ENCODE measurements at places on chromosomes 1 and 21. TPM values are rescaled to one million over a fixed set of nuclear protein-coding genes. Genes with fewer than 3 reads are reported as not detected.

The SHISAL2A gene
- 0.56 TPM for total RNA-seq

DNA sequence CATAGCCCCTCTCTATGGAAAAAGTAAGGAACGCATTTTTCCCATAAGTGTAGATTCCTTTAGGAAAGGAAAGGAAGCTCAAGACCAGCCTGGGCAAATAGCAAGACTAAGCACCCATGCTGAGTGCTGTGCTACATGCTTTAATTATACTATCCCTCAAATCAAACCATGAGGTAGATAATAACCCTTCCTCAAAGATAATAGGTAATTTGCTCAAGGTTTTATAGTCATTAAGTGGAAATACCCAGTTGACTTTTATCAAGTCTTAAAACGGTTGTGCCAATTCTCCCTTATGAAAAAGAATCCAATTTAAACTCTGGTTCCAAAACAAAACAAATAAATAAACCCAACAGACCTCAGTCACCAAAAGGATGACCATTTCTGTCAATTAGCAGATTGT is 3.4 kb downstream of the KIAA0319L start:
- H3K27ac ChIP-seq, result no peak overlapping the region
- no peak overlapping the region for H3K4me3 ChIP-seq
- peaks cover 5% of the 10 kb centered on the region for H3K36me3 ChIP-seq
- H3K27me3 ChIP-seq, result no peaks in the 10 kb centered on the region

- H3K4me1 ChIP-seq, result no peaks in the 10 kb centered on the region
- no peak overlapping the region for H3K27ac ChIP-seq
- H3K27me3 ChIP-seq, result no peaks in the 10 kb centered on the region
- H3K36me3 ChIP-seq, result no peaks in the 10 kb centered on the region
Observed at GRCh38 chr21:14889080-14889810, 175.6 kb downstream of the NRIP1 start.

The GPR25 gene
- not detected for total RNA-seq

GRCh38 chr1:208071435-208072031 is 160.6 kb upstream of the CD34 start:
- no peak for DNase-seq
- 0 out of 2 replicates have a peak, but pooled peaks cover 3% of the 10 kb centered on the region for H3K27me3 ChIP-seq
- H3K27ac ChIP-seq, result no peak overlapping the region
- H3K4me1 ChIP-seq, result no peaks in the 10 kb centered on the region
- no peaks in the 10 kb centered on the region for H3K36me3 ChIP-seq

- no peaks in the 10 kb centered on the region for H3K36me3 ChIP-seq
- no peaks in the 10 kb centered on the region for H3K4me1 ChIP-seq
- no peak overlapping the region for H3K27ac ChIP-seq
- no peaks in the 10 kb centered on the region for H3K27me3 ChIP-seq
- no peak for DNase-seq
- no peak overlapping the region for H3K4me3 ChIP-seq
Observed at GRCh38 chr1:23419180-23419579, 5.4 kb downstream of the TCEA3 start.

GRCh38 chr1:168467452-168467851 is 76.3 kb downstream of the XCL2 start:
- peak; percentile 38 for DNase-seq
- peak overlapping the region; percentile 56 for H3K27ac ChIP-seq
- no peak overlapping the region for H3K4me3 ChIP-seq

GRCh38 chr1:66557157-66557556 is 23.2 kb downstream of the SGIP1 start:
- no peaks in the 10 kb centered on the region for H3K4me1 ChIP-seq
- DNase-seq, result no peak
- no peaks in the 10 kb centered on the region for H3K36me3 ChIP-seq
- no peak overlapping the region for H3K27ac ChIP-seq

DNA sequence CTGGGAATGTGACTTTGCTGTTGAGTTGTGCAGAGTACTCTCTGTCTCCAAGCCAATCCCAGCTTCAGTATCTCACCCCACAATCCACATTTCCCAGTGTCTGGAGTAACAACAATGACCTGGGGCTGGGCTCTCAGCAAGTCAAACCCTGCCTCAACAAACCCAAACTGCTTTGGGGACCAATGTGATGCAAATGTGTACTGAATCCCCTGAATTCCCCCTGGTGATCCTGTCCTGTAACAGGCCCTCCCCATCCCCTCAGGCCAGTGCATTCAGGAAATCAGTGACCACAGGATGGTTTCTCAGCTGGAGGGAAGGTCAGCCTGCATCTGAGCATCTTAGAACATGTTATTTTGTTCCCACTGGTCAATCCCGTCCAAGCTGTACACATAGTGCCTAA is 36.7 kb upstream of the HAO2 start:
- no peak overlapping the region for H3K27ac ChIP-seq
- H3K36me3 ChIP-seq, result no peaks in the 10 kb centered on the region
- no peak for DNase-seq
- H3K4me3 ChIP-seq, result no peak overlapping the region
- peaks cover 6% of the 10 kb centered on the region for H3K4me1 ChIP-seq
- H3K27me3 ChIP-seq, result no peaks in the 10 kb centered on the region

DNA sequence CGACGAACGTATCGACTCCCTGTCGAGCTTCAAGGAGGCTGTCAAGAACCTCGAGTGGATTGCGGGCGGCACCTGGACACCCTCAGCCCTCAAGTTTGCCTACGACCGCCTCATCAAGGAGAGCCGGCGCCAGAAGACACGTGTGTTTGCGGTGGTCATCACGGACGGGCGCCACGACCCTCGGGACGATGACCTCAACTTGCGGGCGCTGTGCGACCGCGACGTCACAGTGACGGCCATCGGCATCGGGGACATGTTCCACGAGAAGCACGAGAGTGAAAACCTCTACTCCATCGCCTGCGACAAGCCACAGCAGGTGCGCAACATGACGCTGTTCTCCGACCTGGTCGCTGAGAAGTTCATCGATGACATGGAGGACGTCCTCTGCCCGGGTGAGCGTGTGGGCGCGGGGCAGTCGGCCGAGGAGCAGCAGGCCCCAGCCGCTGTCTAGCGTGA is 28.0 kb downstream of the COL6A2 start:
- no peaks in the 10 kb centered on the region for H3K27me3 ChIP-seq
- no peak for DNase-seq
- H3K4me1 ChIP-seq, result no peaks in the 10 kb centered on the region
- no peak overlapping the region for H3K27ac ChIP-seq

The LCE1B gene
- total RNA-seq, result 0.74 TPM

GRCh38 chr1:78348496-78349284 is 142.1 kb upstream of the PTGFR start:
- H3K27ac ChIP-seq, result no peak overlapping the region
- no peaks in the 10 kb centered on the region for H3K36me3 ChIP-seq
- no peaks in the 10 kb centered on the region for H3K27me3 ChIP-seq

DNA sequence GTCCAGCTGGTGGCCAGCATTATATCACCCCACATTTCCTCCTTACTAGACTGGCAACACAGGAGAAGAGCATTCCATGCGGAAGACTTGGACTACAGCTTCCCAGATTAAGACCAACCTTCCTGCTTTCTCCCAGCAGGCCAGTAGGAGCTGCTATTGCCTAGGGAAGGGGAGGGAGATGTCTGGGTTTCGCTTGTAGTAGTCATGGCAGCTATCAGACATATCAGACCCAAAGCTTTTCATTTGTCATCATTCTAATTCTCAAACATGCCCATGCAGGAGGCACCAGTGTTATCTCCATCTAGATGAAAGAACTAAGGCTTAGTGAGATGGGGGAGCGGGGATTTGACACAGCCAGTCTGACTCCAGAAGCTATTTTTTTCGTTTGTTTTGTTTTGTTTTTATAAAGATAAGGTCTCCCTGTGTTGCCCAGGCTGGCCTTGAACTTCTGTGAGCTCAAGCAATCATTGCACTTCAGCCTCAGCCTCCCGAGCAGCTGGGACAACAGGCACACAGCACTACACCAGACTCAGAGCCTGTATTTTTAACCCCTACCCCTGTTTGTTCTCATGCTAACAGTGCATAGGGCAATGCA is 4.5 kb downstream of the PLA2G2A start:
- H3K27me3 ChIP-seq, result no peaks in the 10 kb centered on the region
- H3K4me1 ChIP-seq, result no peaks in the 10 kb centered on the region
- H3K36me3 ChIP-seq, result no peaks in the 10 kb centered on the region
- no peak for DNase-seq

- H3K4me1 ChIP-seq, result no peaks in the 10 kb centered on the region
- no peak overlapping the region for H3K27ac ChIP-seq
- H3K27me3 ChIP-seq, result no peaks in the 10 kb centered on the region
- DNase-seq, result no peak
- no peaks in the 10 kb centered on the region for H3K36me3 ChIP-seq
- no peak overlapping the region for H3K4me3 ChIP-seq
Observed at GRCh38 chr1:25575191-25575590, 31.8 kb downstream of the LDLRAP1 start.

GRCh38 chr1:167789501-167789900 is 67.7 kb downstream of the MPZL1 start:
- no peaks in the 10 kb centered on the region for H3K4me1 ChIP-seq
- H3K4me3 ChIP-seq, result no peak overlapping the region
- no peak for DNase-seq
- no peaks in the 10 kb centered on the region for H3K27me3 ChIP-seq
- H3K27ac ChIP-seq, result no peak overlapping the region

GRCh38 chr1:43104027-43104763 is 67.9 kb downstream of the EBNA1BP2 start:
- no peak overlapping the region for H3K4me3 ChIP-seq
- no peaks in the 10 kb centered on the region for H3K4me1 ChIP-seq
- H3K27ac ChIP-seq, result no peak overlapping the region
- DNase-seq, result no peak
- no peaks in the 10 kb centered on the region for H3K27me3 ChIP-seq
- H3K36me3 ChIP-seq, result no peaks in the 10 kb centered on the region

GRCh38 chr1:243459059-243459458 is 203.2 kb downstream of the SDCCAG8 start:
- no peaks in the 10 kb centered on the region for H3K27me3 ChIP-seq
- H3K4me1 ChIP-seq, result no peaks in the 10 kb centered on the region
- DNase-seq, result no peak

GRCh38 chr1:39381839-39382238 is 109.6 kb upstream of the BMP8A start:
- H3K27me3 ChIP-seq, result no peaks in the 10 kb centered on the region
- H3K27ac ChIP-seq, result no peak overlapping the region
- no peaks in the 10 kb centered on the region for H3K4me1 ChIP-seq
- H3K36me3 ChIP-seq, result peaks cover 10% of the 10 kb centered on the region

DNA sequence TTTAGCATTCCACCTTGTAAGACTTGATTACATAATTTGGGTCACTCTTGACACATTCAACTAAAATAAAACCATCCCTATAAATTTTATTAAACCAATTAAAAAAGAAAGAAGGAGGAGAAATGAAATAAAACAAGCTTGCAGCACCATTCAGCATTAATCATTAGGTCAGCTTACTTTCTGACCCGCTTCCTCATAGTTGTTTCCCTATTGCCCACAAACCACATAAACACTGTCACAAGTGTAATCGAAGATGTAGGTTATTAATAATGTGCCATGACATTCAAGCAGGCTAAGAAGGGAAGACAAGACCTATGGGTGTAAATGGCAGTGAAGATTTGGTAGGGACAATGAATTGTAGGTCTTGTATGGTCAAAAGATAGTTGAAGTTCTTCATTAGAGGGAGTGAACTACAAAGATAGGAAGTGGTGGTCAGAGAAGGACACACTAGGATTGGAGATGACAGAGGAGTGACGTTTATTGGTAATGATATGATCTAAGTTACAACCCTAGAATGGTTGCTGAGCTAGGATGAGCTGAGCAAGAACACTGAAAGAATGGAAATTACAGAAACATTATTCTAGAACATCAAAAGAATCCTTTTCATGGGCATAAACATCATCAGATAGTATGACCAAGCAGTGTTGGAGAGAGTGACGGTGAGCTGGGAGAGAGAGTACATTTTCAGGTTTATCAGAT is 231.5 kb downstream of the KCNT2 start:
- no peak for DNase-seq

GRCh38 chr1:223524930-223525451 is 131.8 kb downstream of the CCDC185 start:
- 0 out of 2 replicates have a peak, but pooled peaks cover 3% of the 10 kb centered on the region for H3K4me1 ChIP-seq
- H3K4me3 ChIP-seq, result no peak overlapping the region
- H3K27ac ChIP-seq, result no peak overlapping the region

The VCAM1 gene
- total RNA-seq, result 5.9 TPM

GRCh38 chr1:235015291-235015985 is 113.2 kb downstream of the TOMM20 start:
- peaks cover 72% of the 10 kb centered on the region for H3K4me1 ChIP-seq
- peak overlapping the region; percentile 99 for H3K27ac ChIP-seq
- H3K36me3 ChIP-seq, result no peaks in the 10 kb centered on the region
- DNase-seq, result peak; percentile 99

GRCh38 chr1:115665319-115666096 is 23.7 kb downstream of the VANGL1 start:
- H3K4me3 ChIP-seq, result no peak overlapping the region
- no peaks in the 10 kb centered on the region for H3K27me3 ChIP-seq
- H3K4me1 ChIP-seq, result no peaks in the 10 kb centered on the region
- H3K36me3 ChIP-seq, result peaks cover 14% of the 10 kb centered on the region
- no peak for DNase-seq

DNA sequence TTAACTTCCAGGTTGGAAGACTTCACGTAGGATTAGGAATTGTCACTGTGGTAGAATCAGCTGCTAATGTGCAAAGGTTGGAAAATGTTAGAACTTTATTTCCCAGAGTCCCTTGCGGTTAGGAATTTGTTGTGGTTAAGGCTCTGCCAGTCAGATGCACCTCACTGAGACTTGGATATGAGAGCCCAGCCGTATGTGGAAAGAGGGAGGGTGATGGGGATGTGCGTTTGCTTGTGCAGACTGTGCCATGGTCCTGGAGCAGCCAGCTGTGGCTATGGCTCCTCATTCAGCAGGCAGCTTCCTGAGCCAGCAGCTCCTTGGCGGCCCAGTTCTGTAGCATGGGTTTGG is 12.5 kb downstream of the S100A10 start:
- no peak overlapping the region for H3K27ac ChIP-seq
- no peaks in the 10 kb centered on the region for H3K36me3 ChIP-seq
- peaks cover 15% of the 10 kb centered on the region for H3K4me1 ChIP-seq
- no peak overlapping the region for H3K4me3 ChIP-seq
- no peak for DNase-seq

DNA sequence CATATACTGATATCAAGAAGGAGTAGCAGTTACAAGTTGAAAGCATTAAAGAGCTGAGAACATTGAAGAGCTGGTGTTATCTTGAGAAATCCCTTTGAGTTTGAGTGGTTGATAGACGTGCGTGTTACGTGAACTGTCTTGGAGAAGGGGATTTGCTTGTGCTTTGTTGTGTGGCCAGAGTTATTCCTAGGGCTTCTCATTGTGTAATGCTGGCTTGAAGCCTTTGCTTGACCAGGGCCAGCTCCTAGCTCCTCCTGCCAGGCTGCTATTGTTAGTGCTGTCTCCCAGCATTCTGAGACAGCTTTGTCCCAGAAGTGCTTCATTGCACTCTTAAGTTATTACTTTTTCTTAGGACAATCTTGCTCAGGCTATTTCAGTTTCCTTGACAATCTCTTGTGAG is 116.2 kb upstream of the KCNK2 start:
- H3K27me3 ChIP-seq, result peaks cover 2% of the 10 kb centered on the region
- no peak for DNase-seq
- H3K27ac ChIP-seq, result no peak overlapping the region

DNA sequence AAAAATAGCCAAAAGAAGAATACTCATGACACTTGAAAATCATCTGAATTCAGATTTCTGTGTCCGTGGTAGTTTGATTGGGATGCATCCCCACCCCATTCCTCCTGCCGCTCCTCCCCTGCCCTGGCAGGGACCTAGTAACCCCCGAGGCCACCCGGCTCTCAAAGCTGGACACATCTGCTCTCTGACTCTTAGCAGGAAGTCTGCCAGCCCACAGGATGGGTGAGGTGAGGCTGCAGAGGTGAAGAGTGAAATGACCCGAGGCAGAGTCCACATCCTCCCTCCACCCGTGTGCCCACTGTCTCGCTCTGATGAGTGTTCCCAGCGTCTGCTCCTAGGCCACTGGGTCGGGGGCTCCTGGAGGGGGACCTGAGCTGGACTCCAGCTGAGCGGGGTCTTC is 308.5 kb upstream of the VAMP3 start:
- H3K27me3 ChIP-seq, result no peaks in the 10 kb centered on the region
- no peak overlapping the region for H3K4me3 ChIP-seq

The RHOU gene
- total RNA-seq, result 0.08 TPM

Data from GM12878 (cell line).